Epithelial cell of prostate (primary cell): ENCODE measurements at places on chromosomes 13 and 19.

DNA sequence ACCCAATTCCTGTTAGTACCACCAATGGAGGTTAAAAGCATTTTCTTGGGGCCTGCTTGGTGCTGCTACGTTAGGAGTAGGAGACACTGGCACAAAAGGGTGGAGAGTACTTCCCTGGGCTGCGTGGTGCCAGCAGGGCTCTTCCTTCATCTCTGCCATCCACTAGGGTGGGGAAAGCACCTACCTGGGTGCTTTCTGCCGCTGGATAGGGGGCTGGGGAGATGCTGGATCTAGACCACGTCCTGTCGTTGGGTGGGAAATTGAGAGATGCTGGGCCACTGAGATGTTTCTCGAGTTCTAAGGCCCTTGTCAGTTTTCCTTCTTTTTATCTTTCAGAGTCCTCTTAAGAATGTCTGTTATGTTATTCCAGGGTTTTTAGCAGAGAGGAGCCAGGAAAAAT lies 6.7 kb upstream of the FCGBP start:
- no peak for DNase-seq

- no peak for DNase-seq
Observed at GRCh38 chr13:50392977-50393376, 377.7 kb downstream of the KCNRG start.

DNA sequence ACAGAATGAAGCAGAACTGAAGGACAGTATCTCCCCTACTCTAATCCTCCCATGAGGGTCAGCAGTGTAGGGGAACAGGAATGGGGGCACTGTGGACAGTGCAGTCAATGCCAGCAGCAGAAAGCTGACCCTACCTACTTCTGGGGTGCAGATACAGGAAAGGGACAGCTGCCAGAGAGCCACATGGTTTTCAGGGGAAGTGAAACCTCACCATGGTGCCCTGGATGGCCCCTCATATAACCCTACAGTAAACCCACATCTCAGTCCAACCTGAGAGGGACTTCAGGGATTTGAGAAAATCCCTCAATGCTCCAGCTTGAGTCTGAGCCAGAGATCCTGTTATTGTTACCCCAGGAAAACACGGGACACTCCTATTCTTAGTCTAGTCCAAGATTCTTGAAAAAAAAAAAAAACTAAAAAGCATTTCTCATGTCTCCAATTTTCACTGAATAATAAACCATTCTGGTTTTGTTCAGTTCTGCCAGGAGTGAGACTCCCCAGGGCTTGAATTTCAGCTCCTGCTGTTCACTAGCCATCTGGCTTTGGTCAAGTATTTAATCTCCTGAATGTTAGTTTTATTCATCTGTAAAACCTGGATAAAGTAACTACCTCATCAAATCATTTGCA lies 511.6 kb upstream of the ARGLU1 start:
- no peak for DNase-seq

- no peak for DNase-seq
Observed at GRCh38 chr19:46471116-46471733, at the start of gene PNMA8A. Gene PNMA8A, minus strand, starts transcription at chr19:46471563. Its CDS starts 528 bp downstream, at chr19:46471035.

- DNase-seq: no peak
Observed at GRCh38 chr13:107586216-107586615, 629.1 kb downstream of the LIG4 start.

DNA sequence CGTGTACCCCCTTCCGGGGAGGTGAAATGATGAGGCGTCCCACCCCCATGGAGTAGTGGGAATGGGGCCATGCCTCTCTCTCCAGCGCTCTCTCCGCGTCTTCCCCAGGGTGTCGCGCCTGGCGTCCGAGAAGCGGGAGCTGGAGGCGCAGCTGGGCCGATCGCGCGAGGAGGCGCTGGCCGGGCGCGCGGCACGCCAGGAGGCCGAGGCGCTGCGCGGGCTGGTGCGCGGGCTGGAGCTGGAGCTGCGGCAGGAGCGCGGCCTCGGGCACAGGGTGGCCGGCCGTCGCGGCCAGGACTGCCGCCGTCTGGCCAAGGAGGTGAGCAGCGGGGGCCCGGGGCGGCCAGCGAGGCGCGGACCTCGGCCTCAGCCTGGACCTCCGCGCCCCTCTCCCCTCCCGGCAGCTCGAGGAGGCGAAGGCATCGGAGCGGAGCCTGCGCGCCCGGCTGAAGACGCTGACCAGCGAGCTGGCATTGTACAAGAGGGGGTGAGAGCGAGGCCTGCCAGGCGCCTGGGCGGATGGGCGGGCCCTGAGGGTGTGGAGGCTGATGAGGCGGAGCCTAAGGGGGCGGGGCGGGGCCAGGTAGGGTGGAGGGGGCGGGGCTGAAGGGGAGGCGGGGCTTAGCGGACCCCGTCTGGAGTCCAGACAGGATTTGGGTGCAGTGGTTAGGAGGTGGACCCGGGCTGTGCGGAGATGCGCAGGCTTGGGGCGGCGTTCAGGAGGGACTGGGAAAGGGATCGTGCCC lies 7.7 kb downstream of the PGLYRP1 start:
- DNase-seq: no peak

DNA sequence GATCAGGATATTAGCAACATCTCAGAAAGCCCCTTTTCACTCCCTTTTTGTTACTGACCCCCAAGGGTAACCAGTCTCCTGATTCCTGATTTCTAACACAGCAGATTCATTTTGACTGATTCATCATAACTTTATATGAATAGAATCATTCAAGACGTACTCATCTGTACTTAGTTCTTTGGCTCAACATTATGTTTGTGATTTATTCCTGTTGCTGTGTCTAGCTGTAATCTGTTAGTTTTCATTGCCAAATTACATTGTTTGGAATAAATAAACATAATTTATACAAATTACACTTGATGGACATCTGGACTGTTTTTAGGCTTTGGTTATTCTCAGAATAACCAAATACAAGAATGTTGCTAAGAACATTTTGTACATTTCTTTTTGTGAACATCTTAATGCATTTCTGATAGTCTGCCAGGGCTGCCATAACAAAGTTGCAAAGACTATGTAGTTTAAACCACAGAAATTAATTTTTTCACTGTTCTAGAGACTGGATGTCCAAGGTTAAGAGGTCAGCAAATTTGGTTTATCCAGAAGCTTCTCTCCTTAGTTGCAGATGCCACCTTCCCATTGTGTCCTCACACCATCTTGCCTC lies 62.8 kb upstream of the EDNRB start:
- no peak for DNase-seq

GRCh38 chr13:112124141-112124540 lies 57.2 kb downstream of the SOX1 start:
- DNase-seq: no peak

DNA sequence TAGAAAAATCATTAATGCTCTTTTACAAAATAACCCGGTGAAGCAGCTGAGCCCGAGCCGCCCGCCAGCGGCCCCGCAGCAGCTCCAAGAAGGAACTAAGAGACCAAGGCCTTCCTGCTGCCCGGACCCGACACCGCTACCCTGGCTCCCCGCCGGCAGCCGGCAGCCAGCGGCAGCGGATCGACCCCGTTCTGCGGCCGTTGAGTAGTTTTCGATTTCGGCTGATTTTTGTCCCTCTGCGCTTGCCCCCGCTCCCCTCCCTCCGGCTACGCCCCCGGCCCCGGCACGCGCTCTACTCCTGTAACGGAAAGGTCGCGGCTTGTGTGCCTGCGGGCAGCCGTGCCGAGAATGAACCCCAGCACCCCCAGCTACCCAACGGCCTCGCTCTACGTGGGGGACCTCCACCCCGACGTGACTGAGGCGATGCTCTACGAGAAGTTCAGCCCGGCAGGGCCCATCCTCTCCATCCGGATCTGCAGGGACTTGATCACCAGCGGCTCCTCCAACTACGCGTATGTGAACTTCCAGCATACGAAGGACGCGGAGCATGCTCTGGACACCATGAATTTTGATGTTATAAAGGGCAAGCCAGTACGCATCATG lies at the start of gene PABPC3:
TSS of gene PABPC3 (plus strand) at position 286 of the 603 bp plus-strand sequence. CDS start at position 349, 63 bp downstream.
- no peak for DNase-seq

DNA sequence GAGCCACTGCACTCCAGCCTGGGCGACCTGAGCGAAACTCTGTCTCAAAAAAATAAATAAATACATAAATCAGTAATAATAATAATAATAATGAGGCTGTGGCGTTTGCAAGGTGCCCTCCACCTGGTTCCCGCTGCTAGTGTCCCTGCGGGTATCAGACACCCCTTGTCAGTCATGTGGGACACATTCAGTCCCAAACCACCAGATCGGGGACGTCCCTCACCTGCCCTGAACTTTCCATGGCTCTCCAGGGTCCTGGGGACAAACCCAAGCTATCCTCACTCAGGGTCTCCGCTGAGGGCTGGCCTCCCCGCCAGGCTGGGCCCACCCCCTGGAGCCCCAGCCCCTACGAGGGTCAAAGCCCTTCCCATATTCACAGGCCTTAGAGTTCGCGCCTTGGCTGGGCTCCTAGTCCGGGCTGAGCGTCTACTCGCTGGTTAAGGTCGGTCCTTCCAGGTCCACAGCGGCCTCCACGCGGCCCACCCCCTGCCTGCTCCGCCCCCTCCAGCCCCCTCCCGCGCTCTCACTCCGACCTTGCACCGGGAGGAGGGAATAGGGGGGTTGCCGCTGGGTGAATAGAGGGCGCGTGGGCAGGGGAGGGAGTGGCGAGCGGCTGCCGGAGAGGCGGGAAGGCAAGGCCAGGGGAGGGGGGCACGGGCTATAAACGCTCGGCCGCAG lies 349 bp upstream of the KISS1R start:
- DNase-seq: no peak

DNA sequence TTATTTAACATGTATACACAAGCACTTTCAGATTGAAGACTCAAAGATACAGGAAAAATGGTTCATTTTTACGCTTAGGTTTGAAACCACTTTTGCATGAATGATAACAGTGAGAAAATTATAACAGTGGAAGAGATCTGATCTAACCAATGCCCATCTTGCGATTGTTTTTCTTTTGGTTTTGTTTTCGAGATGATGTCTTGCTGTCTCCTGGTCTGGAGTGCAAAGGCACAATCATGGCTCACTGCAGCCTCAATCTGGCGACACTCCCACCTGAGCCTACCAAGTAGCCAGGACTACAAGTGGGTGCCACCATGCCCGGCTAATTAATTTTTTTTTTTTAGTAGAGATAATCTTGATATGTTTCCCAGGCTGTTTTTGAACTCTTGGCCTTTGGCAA lies 10.2 kb upstream of the EID2 start:
- DNase-seq: no peak

DNA sequence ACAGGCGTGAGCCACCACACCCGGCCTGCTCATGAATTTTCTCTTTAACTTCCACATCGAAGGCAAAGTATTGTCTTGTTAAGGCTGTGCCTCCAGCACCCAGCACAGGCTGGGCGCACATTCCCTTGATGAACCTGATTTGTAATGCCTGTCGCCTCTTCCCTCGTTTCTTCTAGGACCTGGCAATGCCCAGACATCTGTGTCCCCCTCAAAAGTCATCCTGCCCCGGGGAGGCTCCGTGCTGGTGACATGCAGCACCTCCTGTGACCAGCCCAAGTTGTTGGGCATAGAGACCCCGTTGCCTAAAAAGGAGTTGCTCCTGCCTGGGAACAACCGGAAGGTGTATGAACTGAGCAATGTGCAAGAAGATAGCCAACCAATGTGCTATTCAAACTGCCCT lies 3.7 kb downstream of the ICAM1 start:
- DNase-seq: no peak

DNA sequence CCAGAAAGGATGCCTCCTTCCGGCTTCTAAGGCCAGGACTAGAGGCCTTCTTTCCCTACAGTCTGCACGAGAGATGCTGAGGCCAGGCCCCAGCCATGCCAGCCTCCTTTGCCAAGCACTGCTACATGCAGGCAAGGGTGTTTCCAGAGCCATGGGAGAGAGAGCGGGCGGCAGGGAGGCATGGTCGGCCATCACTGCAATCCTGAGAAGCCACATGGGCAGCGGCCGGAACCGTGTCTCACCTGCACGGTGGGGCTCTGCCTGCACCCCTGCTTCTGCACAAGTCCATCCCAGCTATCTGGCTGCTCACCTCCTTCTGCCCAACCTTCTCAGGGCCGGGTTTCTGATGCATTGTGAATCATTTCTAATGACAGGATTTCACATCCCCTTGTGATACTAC lies 35.1 kb downstream of the TSHZ3 start:
- DNase-seq: no peak

- DNase-seq: no peak
Observed at GRCh38 chr13:40600149-40600751, 66.2 kb downstream of the FOXO1 start.

DNA sequence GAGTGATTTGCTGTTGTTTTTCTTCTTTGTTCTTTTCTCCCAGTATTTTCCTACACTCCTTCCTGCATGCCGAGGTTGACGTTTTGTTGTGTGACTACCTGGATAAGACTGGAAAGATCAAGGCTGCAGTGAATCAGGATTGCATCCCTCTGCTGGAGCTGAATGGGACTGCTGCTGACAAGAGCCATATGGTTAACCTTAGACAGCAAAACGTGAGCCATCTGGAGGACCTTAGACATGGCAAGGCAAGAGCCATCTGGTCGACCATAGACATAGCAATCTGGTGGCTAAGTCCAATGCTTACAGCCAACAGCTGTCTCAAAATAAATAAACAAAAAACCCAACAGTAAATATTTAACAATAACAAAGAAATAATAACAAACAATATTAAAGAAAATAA lies 42.6 kb upstream of the ZNF91 start:
- no peak for DNase-seq

DNA sequence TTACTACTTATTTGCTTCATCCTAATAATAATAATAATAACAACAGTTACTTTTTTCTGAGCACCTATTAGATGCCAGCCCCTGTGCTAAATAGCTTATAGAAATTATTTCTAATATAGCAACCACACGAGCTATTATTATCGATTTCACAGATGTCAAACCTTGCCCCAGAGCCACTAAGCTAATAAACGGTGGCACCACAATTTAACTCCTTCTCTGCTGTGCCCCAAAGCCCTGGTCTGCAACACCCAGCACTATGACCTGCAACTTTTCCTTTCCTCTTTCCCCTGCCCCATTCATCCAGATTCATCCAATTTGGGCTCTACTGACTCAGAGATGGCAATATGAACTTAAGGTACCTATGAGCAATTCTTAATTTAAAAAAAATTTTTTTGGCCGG lies 6.4 kb downstream of the RFX2 start:
- no peak for DNase-seq

GRCh38 chr13:46015366-46015765 lies 37.2 kb downstream of the ZC3H13 start:
- DNase-seq: no peak

- DNase-seq: no peak
Observed at GRCh38 chr19:10000171-10000826, 10.0 kb downstream of the COL5A3 start.

DNA sequence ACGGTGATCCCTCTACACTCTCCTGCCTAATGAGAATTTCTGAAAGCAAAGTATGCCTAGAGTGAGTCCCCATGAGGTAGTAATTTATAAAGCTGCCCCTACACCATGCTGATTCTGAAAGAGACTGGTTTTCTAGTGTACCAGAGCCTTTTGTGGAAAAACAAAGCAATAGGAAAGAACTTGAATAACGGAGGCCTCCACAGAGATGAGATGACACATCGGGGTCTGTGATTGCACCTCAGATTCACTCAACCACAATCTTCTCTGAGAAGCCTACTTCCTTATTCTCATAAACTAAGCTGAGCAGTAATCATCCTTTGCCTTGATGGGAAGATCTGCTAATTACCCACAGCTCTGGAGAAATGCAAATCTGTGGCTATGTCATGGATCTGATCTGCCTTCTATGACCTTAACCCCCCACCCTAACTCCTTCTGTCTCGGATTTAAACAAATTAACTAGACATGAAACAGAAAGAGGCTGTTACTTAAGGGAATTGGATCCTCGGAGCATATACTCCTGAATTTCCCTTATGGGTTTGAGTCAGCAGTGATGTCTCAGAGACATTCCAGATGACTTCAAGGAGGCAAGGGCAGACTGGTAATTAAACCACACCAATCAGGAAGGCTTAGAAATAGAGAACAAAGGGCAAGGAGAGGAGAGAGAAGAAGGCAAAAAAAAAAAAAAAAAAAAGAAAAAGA lies 128.0 kb downstream of the DCT start:
- DNase-seq: no peak

GRCh38 chr13:28412981-28413380 lies 81.9 kb downstream of the FLT1 start:
- no peak for DNase-seq
